ENCODE measurements at places on chromosomes 2 and 18.

DNA sequence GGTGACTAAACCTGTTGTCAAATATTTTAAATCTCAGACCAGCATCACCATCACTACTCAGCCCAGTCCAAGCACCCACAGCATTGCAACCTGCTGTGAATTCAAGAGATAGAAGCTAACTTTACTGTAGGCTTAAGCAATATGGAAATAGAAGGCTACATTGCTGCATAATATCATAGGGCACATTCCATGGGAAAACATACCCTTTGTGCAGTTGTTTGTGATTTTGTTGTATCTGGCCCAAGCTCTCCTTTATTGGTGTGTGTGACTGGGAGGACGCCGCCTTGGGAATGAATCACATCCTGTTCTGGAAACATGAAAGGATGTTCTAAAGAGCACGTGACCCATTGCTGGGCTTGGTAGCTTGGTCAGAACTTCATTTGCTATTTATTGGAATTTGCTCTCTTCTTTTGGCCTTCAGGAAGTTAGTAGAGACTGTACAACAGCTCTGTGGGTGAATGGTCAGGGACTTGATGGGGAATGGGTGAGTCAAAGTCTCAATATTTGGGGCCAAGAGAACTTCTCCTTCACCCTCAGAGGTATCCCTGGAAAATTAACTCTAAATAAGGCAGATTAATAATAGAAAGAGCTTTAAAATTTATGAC, 106.8 kb upstream of the SERPINE2 start:
- DNase-seq: no peak

- no peak for DNase-seq
Measured at GRCh38 chr2:175012516-175012915, 7.3 kb upstream of the CHN1 start.

- no peak for DNase-seq
Measured at GRCh38 chr2:55712477-55713060, 18.9 kb upstream of the PNPT1 start.

DNA sequence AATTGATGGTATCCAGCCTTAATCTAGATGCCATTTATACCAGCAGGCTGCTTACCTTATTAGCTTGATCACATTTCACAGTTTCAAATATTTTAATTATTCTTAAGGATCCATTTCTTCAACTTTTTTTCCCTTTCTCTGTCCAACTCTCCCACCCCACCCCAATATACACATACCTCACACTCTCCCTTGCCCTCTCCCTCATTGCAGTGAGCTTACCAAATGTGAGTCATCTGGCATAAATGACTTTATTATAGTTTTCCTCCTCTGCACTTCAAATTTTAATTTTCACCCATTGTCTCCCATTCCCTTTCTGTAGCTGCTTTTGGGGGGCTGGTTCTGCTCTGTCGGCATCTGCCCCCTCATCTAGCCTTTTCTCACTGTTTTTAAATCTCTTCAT, 12.9 kb downstream of the HTR2B start:
- no peak for DNase-seq

- no peak for DNase-seq
Measured at GRCh38 chr2:128550389-128550788, 231.7 kb upstream of the HS6ST1 start.

- no peak for DNase-seq
Measured at GRCh38 chr18:13369756-13370510, 151.4 kb downstream of the LDLRAD4 start.
